Mucosa of gallbladder (tissue), 1 donor: ENCODE measurements at places on chromosomes 1 and 21. TPM values are rescaled to one million over a fixed set of nuclear protein-coding genes. Genes with fewer than 3 reads are reported as not detected.

DNA sequence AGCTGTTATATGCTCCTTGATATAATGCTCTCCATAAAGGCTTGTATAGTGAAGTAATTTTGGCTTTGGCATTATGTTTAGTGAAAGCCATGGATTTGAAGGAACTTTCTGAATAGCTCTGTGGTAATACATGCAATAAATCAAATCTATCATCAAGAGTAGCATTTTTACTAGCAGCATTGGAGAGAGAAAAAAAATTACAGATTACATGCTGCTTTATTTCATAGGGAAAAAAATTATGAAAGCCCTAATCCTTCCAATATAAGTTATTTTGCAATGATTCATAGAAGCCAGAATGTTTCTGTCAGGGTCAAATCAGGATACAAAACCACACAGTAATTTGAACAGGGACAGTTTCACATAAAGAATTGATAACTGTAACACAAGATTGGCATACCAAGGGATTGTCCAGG lies 250.0 kb downstream of the SPATA17 start:
- no peak for DNase-seq

GRCh38 chr1:32962248-32962896 lies 2.2 kb downstream of the RNF19B start:
- DNase-seq: no peak

- DNase-seq: no peak
Measured at GRCh38 chr1:41461790-41462679, 22.4 kb downstream of the EDN2 start.

GRCh38 chr1:4527819-4528218 lies 126.6 kb upstream of the AJAP1 start:
- no peak for DNase-seq

Gene WARS2
- 11.3 TPM for total RNA-seq

- DNase-seq: no peak
Measured at GRCh38 chr1:156200044-156200443, 6.1 kb downstream of the SLC25A44 start.

GRCh38 chr21:45344576-45344975 lies 56.9 kb upstream of the POFUT2 start:
- DNase-seq: no peak

- no peak for DNase-seq
Measured at GRCh38 chr1:28534671-28535070, 18.2 kb upstream of the TRNAU1AP start.
